ENCODE measurements at places on chromosomes 2 and 18.

DNA sequence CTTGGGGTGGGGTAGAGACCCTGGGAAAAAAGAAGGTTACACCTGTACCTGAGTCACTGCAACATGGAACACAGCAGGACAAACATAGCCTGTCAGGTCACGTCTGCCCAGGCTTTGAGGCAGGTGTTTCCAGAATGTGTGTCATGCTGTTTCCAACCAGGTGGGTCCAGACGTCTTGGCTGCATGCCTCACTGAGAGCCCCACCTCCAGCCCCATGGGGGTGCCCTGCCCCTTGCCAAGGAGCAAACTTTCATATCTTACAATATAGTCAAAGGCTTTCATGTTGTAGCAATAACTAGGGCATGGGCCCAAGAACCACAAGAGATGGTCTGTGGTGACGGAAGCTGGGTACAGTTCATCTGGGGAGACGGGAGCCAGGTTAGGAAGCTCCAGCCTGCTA lies 499.7 kb downstream of the BCL11A start:
- DNase-seq: no peak

GRCh38 chr2:38214209-38214717 lies 138.3 kb upstream of the CYP1B1 start:
- DNase-seq: no peak

DNA sequence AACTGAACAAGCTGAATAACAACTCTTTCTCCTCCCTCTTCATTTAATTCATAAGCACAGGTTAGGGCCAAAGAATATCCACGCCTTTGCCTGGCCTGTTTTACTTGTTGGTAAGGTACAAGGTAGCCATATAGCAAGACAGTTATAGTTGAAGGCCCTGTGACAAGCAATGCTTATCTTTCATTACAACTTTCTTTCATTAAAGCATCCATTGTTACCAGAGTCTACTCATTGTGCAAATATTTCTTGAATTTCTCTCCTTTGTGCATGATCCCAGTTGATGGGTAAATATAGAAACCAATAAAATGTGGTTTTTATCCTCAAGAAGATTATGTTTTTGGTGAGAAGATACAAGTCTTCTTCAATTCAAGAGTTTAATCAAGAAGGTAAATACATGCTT lies 140.2 kb downstream of the UBE2E3 start:
- DNase-seq: no peak

DNA sequence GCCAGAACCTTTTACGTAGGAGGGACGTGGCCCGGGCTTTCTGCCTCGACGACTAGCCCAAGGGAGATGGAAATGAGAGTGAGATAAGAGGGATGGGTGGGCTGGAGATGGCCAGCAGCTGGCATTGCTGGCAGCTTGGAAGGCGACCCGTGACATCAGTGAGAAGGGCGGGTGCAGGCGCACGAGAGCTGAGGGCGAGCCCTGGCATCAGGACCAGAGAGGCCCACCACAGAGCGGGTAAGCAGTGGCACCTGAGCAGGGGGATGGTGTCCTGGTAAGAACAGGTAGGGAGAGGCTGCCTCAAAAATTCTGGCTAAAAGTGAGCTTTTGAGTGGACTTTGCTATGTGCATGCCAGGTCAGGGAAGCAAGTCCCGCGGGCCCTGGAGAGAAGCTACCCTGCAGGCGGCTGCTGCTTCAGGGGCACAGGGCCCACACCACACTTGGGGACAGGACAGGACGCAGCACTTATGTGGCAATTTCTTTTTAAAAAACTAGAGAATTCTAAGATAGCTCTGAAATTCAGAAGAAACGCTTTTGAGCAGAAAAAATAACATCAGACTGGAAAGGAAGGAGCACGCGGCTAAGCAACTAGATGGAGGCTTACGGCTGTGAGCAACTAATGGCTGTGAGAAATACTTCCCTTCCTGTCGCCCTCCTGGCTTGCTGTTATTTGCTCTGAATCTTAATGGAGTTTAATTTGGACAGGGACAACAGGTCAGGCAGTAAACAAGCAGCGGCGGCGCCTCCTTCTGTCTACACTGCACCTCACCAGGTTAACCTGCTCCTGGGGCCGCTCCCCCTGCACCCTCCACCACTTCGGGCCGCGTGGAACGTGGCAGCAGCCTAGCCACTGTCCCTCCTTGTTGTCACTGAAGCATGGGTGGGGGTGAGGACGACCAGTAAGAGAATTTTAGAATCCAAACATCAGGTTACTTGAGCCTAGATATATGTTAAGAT lies 20.5 kb downstream of the THAP4 start:
- no peak for DNase-seq

- DNase-seq: no peak
Measured at GRCh38 chr18:79949697-79950487, 1.6 kb downstream of the SLC66A2 start.

- DNase-seq: peak; percentile 9
Measured at GRCh38 chr2:205511641-205512040, 170.7 kb upstream of the NRP2 start.

DNA sequence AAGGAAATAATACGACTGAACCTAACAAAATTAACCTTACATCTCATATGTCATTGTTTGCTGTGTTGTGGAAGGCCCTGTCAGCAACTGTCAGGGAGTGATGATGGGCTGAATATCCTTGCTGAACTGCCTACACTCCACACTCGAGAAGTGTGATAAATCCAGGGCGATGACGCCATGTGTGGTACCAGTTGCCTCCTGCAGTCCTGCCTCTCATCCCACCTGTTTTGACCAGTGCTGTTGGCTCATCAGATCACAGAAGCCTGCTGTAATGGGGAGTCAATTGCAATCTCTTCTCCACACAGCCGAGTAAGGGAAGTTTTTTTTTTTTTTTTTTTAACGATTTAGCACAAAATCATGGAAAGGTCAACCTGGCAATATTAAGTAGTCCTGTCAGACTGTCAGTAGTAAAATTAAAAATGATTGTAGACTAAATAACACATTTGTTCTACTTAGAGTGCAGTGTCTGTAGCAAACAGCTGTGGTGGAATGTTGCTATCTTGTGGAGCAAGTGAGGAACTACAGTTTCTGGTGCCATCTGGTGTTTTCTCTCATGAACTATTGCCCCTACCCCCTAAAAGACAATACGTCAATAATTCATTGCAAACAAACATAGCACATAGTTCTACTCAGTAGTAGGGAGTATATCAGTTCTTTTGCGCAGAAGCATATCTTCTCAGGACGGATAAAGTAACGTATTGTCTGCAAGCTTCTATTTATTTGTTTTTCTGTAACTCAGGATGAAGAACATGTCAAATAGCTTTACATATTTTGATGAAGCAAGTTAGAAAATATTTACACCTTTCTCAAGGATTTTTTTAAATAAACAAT lies 347.6 kb downstream of the CTNNA2 start:
- DNase-seq: peak; percentile 41

GRCh38 chr2:231299267-231299666 lies 96.2 kb upstream of the B3GNT7 start:
- DNase-seq: no peak

DNA sequence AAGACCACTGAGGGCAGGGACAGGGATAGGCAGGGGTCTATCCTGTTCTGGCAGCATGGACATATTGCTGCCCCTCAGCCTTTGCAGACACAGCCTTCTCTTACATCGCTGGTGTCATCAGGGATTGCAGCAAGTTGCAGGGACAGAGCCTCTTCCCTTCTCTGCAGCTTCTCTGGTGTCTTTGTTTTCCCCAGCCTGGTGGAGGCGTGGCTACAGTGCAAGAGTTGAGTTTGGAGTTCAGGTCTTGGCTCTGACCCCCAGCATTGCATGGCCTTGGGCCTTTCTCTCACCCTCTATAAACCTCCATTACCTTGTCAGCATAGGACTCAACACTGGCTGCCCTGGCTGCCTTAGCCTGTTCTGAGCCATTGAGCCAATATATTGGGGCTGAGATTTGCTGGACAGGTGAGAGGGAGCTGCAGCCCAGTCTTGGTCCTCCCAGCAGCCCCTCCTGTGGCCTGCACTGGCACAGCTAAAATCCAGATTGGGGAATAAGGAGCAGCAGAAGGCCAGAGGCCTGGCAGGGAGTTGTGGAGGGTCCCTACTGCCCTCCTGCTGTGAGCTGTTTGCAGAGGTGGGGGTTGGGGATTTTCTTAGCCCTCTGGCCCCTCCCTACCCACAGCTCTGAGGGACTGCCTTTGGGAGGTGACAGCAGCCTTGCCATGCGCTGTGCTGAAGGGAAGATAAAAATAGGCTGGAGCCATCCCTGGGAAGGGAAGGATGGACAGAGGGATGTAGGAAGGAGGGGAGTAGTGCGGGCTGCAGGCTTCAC lies 22.8 kb downstream of the EHD3 start:
- no peak for DNase-seq

GRCh38 chr18:50401295-50401694 lies 26.4 kb downstream of the SKA1 start:
- no peak for DNase-seq

DNA sequence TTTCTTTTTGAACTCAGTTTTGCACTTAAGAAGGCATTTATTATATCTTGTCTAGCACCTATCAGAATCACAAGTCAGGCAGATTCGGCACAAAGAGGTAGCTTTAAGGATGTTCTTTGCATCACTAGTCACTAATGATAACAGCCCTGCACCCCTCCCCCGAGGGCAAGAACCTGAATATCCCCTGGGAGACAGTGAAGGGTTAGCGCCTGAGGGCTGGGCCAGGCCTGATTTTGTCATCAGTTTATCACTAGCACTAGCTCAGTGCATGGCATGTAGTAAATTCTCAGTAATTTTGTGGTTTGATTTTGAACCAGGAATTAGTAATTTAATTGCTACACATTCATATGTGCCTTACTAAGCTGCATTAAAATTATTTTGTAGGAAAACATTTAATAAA lies 23.9 kb upstream of the HS6ST1 start:
- no peak for DNase-seq

DNA sequence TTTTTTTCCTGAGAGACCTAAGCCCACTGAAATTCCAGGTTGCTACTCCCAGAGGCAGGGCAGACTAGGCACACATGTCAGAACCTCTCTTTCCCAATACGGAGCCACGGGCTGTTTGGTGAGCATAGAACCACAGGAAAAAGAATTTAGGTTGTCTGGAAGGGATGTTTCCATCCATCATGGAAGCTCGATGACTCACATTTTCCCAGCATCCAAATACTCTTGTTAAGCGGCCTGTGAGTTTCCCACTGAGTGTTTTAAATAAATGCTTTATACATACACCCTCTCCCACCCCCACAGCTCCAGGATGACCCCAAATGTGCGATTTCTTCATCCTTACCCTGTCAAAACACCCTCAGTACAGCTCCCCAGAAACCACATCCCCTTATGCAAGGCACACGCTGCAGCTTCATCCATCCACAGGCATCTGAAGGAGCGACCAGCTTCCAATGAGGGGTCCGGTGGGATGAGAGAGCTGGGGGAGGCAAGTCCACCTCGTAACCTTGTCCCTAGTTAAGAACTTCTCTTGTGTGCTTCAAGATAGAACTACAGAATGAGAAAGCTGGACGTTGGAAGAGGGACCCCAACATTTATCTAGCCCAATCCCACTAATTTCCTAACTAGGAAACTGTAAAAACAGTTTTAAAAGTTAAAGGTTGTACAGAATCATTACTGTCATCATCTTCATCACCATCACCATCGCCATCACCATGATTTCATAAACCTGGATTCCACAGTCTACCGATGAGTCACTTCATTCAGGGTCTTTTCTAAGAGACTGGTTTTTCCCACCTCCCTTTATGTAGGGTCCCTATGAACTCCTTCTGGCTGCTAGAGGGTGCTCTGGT lies 63.5 kb upstream of the FZD7 start:
- DNase-seq: peak; percentile 32

GRCh38 chr2:219416235-219416602 lies 2.0 kb upstream of the DES start:
- no peak for DNase-seq

DNA sequence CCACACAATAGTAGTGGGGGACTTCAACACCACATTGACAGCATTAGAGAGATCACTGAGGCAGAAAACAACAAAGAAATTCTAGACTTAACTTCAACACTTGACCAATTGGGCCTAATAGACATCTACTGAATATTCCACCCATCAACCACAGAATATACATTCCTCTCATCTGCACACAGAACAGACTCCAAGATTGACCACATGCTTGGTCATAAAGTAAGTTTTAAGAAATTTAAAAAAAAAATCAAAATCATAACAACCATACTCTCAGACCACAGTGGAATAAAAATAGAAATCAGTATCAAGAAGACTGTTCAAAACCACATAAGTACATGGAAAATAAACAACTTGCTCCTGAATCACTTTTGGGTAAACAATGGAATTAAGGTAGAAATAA lies 9.0 kb upstream of the FLACC1 start:
- DNase-seq: no peak

- DNase-seq: no peak
Measured at GRCh38 chr2:44529448-44529847, 167.7 kb downstream of the CAMKMT start.

DNA sequence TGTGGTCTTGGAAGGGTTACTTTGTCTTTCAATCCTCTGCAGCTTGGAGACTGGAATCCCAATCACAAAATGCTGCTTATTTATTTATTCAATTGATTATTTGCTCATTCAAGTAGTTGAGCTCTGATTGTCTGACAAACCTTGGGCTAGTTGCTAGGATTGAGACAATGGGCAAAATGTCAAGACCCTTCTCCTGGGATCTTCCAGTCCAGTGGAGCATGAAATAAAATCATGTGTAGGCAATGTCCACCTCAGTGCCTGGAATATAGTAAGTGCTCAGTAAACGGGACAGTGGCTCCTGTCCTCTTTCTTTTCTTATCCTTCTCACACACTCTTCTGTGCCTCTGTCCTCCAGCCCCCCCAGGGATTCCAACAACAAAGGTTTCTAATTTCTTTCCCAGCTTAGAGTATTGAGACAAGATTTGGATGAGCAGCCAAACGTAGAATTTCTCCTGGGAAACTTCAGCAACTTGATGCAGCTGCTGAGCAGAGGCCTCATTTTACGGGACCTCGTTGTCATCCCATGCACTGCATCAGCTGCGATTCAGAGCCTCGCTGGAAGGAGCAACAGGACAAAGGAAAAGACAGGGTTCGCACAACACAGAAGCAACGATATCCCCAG lies 545.0 kb downstream of the SOX11 start:
- DNase-seq: no peak

DNA sequence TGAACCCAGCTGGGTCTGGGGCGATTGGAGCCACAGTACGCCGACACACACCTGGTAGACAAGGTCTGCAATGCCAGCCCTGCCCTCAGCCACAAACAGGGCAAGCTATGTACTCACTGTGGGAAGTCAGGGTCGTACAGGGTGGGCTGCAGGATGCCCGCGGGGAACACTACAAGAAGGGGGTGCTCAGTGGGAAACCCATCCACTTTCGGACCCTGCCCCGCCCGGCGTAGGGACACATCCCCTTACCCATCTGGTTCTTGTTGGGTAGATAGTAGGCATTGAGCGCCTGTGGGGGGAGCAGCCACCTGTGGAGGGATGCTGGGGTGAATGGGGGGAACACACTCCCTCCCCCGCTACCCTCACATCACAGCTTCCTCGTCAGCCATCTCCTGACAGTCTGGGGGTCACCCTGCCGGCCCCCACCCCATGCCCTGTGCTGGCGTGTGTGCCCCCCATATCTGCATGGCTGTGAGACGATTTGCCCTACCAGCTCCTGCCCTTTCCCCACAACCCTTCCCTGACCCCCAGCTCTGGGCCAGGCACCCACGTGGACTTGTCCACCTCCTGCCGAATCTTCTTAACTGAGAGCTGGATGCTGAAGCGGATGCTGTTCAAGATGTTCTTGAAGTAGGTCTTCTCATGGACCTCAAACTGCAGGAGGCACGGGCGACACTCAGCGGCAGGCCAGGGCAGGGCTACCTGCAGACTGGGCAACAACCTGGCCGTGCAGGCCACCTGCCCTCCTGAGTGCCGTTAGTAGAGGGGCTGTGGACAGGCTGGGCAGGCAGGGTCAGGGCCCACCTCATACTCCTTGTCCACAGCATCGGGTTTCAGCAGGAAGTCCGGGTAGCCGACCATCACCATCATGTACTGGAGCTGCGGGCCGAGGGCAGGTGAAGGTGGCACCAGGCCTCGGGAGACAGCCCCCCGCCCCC lies 5.1 kb downstream of the ECEL1 start:
- DNase-seq: no peak

All from hepatic stellate cell (primary cell).